ENCODE measurements at places on chromosomes 2 and 18.

DNA sequence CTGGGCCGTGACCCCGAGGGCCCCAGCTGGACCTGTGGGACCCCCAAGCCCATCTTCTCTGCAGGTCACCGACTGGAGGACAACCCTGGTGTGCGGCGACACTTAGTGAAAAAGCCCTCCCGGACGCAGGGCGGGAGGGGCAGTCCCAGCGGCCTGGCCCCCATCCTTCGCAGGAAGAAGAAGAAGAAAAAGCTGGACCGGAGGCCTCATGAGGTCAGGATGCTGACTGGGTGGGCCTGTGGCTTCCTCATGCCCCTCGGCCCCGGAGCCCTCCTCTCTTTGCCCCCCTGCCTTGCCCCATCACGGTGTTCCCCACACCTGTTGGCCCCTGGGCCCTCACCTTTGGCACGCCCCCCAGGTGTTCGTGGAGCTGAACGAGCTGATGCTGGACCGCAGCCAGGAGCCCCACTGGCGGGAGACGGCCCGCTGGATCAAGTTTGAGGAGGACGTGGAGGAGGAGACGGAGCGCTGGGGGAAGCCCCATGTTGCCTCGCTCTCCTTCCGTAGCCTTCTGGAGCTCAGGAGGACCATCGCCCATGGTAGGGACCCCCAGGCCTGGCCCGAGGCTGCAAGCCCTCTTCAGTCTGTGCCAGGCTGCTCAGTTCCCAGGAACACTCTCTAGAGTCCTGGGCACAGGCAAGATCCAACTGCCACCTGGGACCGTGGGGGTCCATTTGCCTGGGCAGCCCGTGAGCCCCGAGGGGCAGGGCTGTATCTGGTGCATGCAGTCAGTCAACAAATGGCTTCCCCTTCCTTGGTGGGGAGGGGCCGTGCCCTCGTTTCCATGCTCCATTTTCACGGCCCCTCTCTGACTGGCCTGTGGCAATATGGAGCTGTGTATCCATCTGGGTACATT lies 4.7 kb downstream of the SLC4A3 start:
- no peak for DNase-seq

DNA sequence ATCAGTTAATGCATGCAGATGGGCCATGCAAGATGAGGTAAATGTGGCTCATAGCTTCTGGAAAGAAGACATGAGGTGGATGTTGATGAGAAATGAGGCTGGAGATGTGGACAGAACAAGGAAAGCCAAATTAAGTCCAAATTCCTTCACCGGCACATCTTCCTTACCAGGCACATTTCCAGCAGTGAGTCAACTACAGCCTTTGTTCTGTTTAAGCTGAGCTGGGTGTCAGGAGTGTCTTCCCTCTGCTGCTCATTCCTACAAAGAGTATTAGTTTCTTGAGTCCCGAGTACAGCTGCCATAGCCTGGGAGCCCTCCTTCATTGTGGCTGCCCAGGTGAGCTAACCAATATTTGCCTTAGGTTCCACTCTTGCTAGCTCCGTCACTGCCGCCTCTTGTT lies 945.0 kb downstream of the SLC4A3 start:
- DNase-seq, result no peak

GRCh38 chr2:234880551-234881211 lies 71.1 kb upstream of the SH3BP4 start:
- DNase-seq, result peak; percentile 28

GRCh38 chr2:233728723-233729301 lies at the start of gene UGT1A3:
TSS of gene UGT1A3 (plus strand) at chr2:233729042. CDS start at chr2:233729127, 85 bp downstream.
- DNase-seq, result no peak

DNA sequence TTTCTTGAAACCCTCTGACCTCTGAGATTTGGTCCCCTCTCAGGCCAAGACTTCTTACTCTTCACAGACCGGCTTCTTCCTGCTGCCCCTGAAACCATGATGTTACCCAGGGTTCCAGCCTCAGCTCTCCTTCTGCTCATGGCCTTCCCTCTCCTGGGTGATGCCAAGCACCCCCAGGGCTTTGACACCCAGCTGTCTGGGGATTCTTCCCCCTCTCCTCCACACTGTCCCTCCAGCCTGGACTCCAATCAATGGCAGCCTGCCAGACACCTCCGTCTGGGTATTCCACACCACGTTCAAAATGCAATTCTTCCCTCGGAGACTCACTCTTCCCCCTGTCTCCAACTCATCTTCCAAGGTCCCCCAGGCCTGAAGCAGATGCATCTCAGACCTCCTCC lies 25.0 kb downstream of the SPP2 start:
- DNase-seq, result no peak

DNA sequence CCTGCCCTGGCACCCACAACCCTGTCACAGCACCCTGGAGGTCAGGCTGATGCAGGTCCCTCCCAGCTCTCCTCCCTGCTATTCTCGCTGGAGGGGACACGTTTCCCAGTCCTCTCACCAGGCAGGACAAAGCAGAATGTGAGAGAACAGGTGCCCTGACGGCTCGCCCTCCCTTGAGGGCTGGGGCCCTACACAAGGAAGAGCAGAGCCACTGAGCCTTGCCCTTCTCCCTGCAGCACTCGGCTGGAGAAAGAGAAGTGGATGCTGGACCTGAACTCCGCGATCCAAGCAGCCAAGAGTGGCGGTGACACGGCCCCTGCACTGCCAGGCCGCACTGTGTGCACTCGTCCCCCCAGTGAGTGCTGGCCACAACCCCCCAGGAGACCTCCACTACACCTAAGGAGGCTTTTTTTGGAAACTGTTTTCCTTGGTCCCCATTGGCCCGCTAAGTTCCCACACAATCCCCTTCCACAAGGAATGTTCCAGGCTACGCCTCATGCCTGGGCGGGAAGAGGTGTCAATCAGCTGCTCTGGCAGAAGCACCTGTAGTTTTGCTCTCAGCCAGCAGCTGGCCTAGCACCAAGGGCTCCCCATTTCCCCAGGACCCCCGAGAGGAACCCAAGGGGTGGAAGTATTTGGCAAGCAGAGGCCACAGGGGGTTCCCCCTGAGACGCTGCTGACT lies 17.4 kb downstream of the STK25 start:
- no peak for DNase-seq
